ENCODE measurements at places on chromosomes 2 and 18. TPM values are rescaled to one million over a fixed set of nuclear protein-coding genes. Genes with fewer than 3 reads are reported as not detected.

UGT1A10 gene
- not detected for total RNA-seq

TUBA4A gene
- 337 TPM for total RNA-seq

TMEM87B gene
- total RNA-seq = 19.7 TPM

IL1A gene
- 0.23 TPM for total RNA-seq

RDH14 gene
- 19.3 TPM for total RNA-seq

DNA sequence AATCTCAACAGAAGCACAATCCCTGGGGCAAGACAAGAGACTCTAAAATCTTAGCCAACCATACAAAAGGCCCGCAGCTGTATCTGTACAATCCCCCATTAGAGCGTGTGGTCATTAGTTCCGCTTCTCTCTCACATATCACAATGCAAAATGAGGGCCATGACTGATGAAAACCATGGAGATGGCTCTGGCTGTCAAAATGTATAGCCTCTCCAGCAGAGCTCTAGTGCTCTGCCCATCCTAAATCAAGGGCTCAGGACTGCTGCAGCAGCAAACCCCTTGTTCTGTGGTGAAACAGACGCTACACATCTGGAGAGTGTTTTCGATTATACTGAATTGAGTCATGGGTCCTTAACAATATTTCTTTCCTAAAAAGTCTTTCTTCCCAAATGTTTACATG, 221.0 kb downstream of the PID1 start:
- no peak overlapping the region for H3K27ac ChIP-seq
- no peak for DNase-seq
- no peaks in the 10 kb centered on the region for H3K4me1 ChIP-seq
- H3K27me3 ChIP-seq = no peaks in the 10 kb centered on the region
- H3K36me3 ChIP-seq = no peaks in the 10 kb centered on the region

DNA sequence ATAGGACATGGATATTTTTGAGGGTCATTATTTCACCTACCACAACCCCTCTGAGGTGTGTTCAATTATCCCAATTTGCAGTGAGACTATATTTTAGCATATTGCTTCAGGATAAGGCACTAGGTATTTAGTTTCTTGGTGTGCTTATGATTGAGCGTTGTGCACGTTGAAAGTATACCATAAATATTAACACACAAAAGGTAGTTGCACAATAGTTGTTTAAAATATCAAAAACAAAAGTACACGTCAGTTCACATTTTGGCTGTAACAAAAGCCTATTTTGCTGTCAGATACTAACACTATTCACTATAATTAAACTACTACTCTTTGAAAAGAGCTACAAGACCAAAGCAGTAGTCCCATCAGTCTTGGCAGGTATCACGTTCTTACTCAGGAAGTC, 367.5 kb downstream of the DSC3 start:
- DNase-seq = no peak
- no peaks in the 10 kb centered on the region for H3K27me3 ChIP-seq
- no peaks in the 10 kb centered on the region for H3K4me1 ChIP-seq
- H3K36me3 ChIP-seq = no peaks in the 10 kb centered on the region

DNA sequence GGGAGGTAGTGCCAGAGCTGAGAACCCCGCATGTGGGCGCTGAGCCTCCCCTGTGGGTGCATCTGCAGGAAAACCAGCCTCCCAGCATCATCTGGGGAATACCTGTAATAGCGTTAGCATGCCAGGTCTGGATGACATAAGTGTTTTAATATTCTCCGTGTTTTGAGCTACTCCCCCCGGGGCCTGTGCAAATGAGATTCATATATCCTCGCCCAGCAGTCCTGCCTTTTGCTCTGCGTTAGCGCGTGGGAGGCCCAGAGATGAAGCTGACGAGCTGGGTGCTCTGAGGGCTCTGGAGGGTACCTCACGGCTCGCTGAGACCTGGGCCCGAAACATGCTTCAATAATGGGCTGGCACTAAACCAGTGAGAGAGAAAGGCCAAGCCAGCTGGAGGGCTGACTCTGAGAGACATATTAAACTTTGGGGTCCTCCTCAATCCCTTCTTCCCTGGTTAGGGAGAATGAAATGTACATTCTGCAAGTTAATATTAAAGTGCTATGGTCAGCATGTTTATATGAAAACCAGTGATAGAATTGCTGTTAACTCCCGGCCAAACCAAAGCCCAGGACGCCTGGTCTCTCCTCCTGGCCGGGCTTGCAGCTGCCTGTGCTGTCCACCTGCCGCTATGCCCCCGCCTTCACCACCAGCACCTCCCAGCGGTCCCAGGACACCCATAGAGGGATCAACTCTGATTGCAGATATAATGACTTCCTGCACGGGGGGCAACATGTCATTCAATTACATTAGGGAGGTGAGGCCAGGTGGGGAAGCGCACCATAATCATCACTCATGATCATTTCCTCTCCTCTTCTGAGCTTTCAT, 77.0 kb downstream of the EDAR start:
- H3K4me3 ChIP-seq = no peak overlapping the region
- H3K27me3 ChIP-seq = no peaks in the 10 kb centered on the region
- no peaks in the 10 kb centered on the region for H3K4me1 ChIP-seq
- H3K27ac ChIP-seq = no peak overlapping the region
- H3K36me3 ChIP-seq = no peaks in the 10 kb centered on the region

- H3K4me1 ChIP-seq = no peaks in the 10 kb centered on the region
- H3K27me3 ChIP-seq = no peaks in the 10 kb centered on the region
- peaks cover 62% of the 10 kb centered on the region for H3K36me3 ChIP-seq
- no peak for DNase-seq
- no peak overlapping the region for H3K27ac ChIP-seq
These were observed 49.7 kb downstream of the RIF1 start for GRCh38 chr2:151459358-151459757.

- H3K4me1 ChIP-seq = no peaks in the 10 kb centered on the region
- no peak for DNase-seq
- H3K27ac ChIP-seq = no peak overlapping the region
- H3K4me3 ChIP-seq = no peak overlapping the region
- no peaks in the 10 kb centered on the region for H3K36me3 ChIP-seq
- peaks cover 34% of the 10 kb centered on the region for H3K27me3 ChIP-seq
These were observed 45.1 kb downstream of the DPYSL5 start for GRCh38 chr2:26892922-26893524.

GRCh38 chr2:27024188-27024587, 8.6 kb upstream of the TMEM214 start:
- no peaks in the 10 kb centered on the region for H3K27me3 ChIP-seq
- H3K4me3 ChIP-seq = no peak overlapping the region
- H3K36me3 ChIP-seq = peaks cover 5% of the 10 kb centered on the region
- H3K4me1 ChIP-seq = peaks cover 9% of the 10 kb centered on the region
- H3K27ac ChIP-seq = no peak overlapping the region
- no peak for DNase-seq

GRCh38 chr2:132581991-132582738, 87.8 kb downstream of the LYPD1 start:
- H3K36me3 ChIP-seq = no peaks in the 10 kb centered on the region
- no peaks in the 10 kb centered on the region for H3K4me1 ChIP-seq
- no peak overlapping the region for H3K4me3 ChIP-seq
- no peak overlapping the region for H3K27ac ChIP-seq
- no peaks in the 10 kb centered on the region for H3K27me3 ChIP-seq

- no peaks in the 10 kb centered on the region for H3K27me3 ChIP-seq
- H3K4me1 ChIP-seq = no peaks in the 10 kb centered on the region
- DNase-seq = no peak
- no peaks in the 10 kb centered on the region for H3K36me3 ChIP-seq
- no peak overlapping the region for H3K27ac ChIP-seq
These were observed 356.5 kb upstream of the GULP1 start for GRCh38 chr2:187935126-187935525.

- no peaks in the 10 kb centered on the region for H3K27me3 ChIP-seq
- no peak for DNase-seq
- no peaks in the 10 kb centered on the region for H3K4me1 ChIP-seq
- no peaks in the 10 kb centered on the region for H3K36me3 ChIP-seq
- H3K4me3 ChIP-seq = no peak overlapping the region
These were observed 648.2 kb upstream of the ZEB2 start for GRCh38 chr2:145168091-145168490.

DNA sequence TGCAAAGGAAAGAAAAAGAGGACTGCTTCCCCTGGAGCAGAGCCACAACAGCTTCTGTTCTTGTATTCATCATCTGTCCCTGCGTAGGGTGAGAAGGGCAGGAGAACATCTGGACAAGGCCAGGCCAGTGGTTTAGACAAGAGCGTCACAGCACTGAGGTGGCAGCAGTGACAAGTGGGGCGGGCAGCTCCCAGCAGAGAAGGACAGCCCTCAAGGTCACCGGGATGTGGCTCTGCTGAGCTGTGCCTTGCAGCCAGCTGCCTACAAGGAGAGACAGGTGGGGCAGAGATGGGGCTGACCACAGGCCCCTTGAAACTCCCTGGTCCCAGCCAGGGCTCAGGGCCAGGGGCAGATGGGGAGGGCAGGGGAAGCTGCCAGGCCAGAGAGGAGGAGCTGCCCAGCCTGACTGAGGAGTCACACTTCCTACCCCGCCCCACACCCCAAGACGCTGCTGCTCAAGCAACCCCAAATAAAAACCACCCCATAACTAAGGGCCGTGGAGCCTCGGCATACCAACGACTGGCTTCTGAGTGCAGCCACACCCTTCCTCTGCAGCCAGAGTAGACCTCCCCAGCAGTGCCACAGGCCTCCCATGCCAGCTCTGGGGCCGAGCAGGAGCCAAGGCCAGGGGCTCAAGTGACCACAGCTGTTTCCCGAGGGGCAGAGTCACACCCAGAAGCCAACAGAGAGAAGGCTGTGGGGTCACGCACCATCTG, 5.4 kb downstream of the RAB11FIP5 start:
- no peak overlapping the region for H3K4me3 ChIP-seq
- H3K27me3 ChIP-seq = peaks cover 23% of the 10 kb centered on the region
- peaks cover 27% of the 10 kb centered on the region for H3K4me1 ChIP-seq
- no peak for DNase-seq
- H3K36me3 ChIP-seq = no peaks in the 10 kb centered on the region
- H3K27ac ChIP-seq = peak overlapping the region; percentile 17

- H3K4me3 ChIP-seq = no peak overlapping the region
- peaks cover 16% of the 10 kb centered on the region for H3K27me3 ChIP-seq
- no peak for DNase-seq
- H3K36me3 ChIP-seq = no peaks in the 10 kb centered on the region
- no peaks in the 10 kb centered on the region for H3K4me1 ChIP-seq
These were observed 215.3 kb upstream of the SETBP1 start for GRCh38 chr18:44465381-44465841.

DNA sequence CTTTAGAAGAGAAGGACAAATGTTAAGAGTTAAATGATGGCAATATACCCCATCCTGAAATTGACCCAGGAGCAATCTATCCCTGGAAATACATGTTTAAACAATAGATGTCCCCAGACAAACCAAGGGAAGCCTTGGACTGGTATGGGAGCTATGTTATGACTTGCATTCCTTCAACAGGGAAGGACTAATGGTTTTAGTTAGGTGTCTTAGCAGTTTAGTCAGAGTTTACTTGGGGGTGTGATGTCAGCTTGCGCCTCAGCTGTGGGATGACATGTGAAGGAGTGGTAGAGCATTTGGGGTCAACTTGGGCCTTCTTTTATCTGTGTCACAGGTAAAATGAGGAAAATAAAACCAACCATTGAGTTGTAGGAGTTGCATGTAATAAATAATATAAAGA, 36.8 kb downstream of the SPC25 start:
- H3K4me3 ChIP-seq = no peak overlapping the region
- no peaks in the 10 kb centered on the region for H3K4me1 ChIP-seq
- H3K27ac ChIP-seq = no peak overlapping the region

GRCh38 chr2:54461261-54461660, 5.1 kb downstream of the SPTBN1 start:
- no peak overlapping the region for H3K27ac ChIP-seq
- H3K27me3 ChIP-seq = peaks cover 65% of the 10 kb centered on the region
- H3K4me1 ChIP-seq = peaks cover 10% of the 10 kb centered on the region
- no peaks in the 10 kb centered on the region for H3K36me3 ChIP-seq
- DNase-seq = no peak

GRCh38 chr2:73032702-73033097, 38.8 kb downstream of the SFXN5 start:
- no peaks in the 10 kb centered on the region for H3K27me3 ChIP-seq
- H3K4me1 ChIP-seq = no peaks in the 10 kb centered on the region
- H3K27ac ChIP-seq = no peak overlapping the region
- DNase-seq = no peak
- H3K36me3 ChIP-seq = no peaks in the 10 kb centered on the region
